ENCODE measurements at places on chromosomes 5 and 9.

- no peak for DNase-seq
Measured at GRCh38 chr5:159010661-159011442, 88.9 kb downstream of the EBF1 start.

DNA sequence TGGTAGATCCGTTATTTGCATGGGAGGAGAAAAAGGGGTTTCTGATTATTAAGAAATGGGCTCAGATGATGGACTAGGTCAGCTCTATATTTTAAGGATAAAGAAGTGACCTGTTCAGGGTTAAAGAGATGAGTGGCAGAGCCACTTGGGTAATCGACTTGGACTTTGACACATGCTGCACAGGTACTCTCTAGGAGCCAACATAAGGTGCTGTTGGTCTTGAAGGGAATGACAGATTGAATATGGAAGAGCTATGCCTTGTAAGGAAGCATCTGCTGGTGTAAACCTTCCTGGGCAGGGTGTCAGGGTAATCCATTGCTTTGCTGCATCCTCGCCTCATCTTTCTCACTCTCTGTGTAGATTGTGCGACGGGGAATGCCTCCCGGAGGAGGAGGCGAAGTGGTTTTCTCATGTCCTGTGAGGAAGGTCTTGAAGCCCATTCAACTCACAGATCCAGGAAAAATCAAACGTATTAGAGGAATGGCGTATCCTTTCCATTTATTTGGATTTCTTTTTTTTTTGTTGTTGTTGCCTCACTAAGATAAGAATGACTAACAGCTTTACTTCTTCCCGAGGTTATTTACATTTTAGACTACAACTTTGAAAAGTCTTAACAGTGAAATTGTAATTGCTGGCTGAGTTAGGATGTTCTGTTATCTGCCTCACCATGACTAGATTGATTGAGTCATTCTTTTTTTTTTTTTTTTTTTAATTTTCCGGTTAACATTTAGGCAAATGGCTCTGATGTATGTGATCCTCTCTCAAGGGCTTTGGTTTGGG lies 41.2 kb downstream of the RCL1 start:
- no peak for DNase-seq

- no peak for DNase-seq
Measured at GRCh38 chr9:35311891-35312639, 150.3 kb downstream of the UNC13B start.

GRCh38 chr9:967436-967835 lies 9.0 kb upstream of the DMRT3 start:
- DNase-seq, result no peak

DNA sequence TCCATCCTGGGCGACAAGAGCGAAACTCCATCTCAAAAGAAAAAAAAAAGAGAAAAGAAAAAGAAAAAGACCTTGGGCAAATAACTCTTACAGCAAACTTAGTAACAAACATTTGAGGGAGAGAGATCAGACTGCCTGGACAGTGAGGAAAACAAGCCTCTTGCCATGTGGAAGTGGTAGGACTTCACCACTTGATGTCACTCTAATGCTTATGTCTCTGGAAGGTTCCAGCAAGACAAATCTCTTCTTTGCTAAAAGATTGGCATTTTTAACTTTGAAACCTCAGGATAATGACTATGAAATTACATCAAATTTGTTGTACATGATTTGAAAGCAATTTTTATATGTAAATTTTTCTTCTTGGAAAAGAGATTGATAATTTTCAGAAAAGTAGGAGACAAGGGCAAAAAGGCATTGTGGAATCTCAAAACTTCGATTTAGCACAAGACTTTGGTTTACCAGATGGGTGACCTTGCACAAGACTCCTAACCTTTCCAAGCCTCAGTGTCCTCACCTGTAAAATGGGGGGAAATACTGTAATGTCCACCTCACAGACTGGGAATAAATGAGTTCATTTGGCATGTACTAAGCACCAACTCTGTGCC lies 5.4 kb downstream of the ACTL7B start:
- DNase-seq, result no peak

DNA sequence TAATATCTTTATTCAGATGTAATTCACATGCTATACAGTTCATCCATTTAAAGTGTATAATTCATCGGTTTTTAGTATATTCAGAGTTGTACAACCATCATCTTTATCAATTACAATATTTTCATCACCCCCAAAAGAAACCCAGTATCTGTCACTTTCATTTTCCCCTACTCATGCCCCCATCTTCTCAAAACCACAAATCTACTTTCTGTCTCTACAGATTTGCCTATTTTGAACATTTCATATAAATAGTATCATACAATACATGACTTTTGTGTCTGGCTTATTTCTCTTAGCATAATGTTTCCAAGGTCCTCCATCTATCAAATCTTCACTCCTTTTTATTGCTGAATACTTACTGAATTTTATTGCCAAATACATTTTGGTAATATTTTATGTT lies 305.1 kb upstream of the SGCD start:
- DNase-seq, result no peak

All from left lobe of liver (tissue), 2 donors.